NCI-H2171 treated with DMSO at 0.1 percent for 48 hours (cell line): ENCODE measurements at places on chromosomes 13 and 19.
A peak's percentile ranks its signal among the peaks of the same experiment; 100 is the strongest.

GRCh38 chr19:12278713-12279112, 16.0 kb downstream of the ZNF44 start:
- no peak for DNase-seq

- no peak for DNase-seq
Observed at GRCh38 chr19:57689750-57690149, 8.0 kb downstream of the ZNF551 start.

DNA sequence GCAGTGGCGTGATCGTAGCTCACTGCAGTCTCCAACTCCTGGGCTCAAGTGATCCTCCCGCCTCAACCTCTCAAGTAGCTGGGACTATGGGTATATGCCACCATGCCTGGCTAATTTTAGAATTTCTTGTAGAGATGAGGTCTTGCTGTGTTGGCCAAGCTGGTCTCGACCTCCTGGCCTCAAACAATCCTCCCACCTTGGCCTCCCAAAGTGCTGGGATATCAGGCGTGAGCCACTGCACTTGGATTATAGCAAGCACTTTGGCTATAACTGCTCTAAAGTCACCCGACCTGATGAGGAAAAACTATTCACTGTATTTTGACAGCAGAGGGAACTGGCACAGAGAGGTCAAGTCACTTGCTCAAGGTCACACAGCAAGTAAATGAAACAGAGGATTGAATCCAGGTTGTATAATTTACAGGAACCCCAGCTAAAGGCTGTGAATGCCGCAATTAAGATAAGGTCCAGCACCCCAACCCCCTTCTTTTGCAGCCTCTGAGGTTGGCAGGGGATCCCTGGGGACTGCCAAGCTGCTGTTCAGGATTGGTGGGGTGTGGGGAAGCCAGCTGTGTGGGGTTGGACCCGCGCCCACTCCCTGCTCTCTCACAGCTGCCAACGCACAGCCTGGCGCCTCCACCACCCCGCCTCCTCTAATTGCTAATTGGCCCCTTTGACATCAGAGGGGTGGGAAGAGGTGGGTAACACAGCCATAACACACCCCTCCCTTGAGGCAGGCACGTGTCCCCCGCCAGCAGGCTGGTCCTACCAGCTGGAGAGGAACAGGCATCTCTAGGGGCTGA, 6.0 kb downstream of the TMIGD2 start:
- peak; percentile 100 for DNase-seq

- no peak for DNase-seq
Observed at GRCh38 chr13:76481738-76482137, 404.5 kb downstream of the KCTD12 start.

DNA sequence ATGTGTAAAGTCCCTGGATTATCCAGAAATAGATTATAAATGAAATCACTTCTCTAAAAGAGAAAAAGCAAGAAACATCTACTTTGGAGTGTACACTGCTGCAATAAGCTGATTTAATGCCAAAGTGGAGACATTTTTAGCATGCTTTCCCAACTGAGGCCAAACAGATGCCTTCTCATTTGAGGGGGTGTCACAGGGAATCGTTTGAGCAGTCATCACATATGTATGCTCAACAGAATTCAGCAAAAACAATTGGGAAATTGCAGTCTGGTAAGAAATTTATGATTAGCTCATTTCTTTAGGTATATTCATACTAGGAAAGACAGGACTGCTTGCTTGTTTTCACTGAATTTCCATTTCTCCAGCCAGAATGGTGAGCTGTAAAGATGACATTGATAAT, 27.3 kb upstream of the TPP2 start:
- DNase-seq: no peak

DNA sequence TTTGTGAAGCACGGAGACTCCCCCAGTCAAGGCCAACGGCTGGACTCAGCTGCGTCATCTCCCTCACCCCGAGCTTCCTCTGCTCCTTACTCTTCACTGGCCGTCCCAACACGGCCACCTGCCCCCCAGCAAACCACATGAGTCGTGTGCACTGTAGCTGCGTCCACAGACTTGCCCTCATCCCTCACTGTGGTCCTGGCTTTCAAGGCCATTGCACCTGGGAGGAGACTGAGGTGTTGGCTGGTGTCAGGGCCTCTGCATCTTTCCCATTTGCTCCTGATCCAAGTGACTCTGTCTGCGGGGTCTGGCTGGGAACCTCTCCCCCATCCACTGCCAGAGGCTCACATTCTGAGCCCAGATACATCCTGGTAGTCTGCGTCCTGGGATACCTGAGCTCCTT, 11.5 kb downstream of the PLPP2 start:
- no peak for DNase-seq

DNA sequence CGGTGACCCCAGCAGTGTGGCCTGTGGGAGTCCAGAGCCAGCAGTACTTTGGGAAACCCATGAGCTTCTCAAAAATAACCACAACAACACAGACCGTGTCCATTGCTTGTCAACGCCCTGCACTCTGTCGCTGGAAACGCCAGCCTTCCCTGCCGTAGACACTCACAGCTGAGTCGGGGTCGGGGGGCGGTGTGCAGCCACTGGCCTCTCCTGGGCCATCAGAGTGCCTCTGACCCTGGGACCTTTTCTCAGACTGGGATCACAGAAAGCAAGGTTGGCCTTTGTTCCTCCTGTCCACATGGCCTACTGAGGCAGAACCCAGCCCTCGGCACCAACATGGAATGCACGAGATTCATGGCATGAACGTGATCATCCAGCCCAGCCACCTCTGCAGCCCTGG, 95.7 kb downstream of the TUBA3C start:
- no peak for DNase-seq

GRCh38 chr13:58025821-58026220, 394.3 kb downstream of the PCDH17 start:
- no peak for DNase-seq

- DNase-seq: peak; percentile 30
Observed at GRCh38 chr19:1312767-1313694, 27.4 kb downstream of the EFNA2 start.

DNA sequence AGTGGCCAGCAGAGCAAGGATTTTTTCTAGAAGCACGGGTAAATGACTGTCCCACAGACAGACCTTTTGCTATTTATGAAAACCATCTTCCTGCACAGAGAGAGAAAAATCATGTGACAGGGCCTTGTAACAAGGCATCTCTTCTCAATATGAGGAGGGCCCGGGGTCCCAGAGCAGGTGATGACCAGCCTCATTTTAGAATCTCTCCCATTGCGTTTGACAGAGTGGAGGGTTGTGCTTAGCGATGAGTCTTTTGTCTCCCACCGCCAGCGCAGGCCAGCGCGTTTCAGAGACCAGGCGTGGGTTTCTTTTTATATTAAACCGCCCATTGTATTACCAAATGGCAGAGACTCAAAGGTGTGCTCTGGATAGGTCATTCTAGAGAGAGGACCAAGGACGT, 97.4 kb upstream of the UBL3 start:
- DNase-seq: no peak

- DNase-seq: no peak
Observed at GRCh38 chr19:45463241-45463640, 4.6 kb upstream of the FOSB start.

- DNase-seq: no peak
Observed at GRCh38 chr19:38329651-38330050, 6.0 kb upstream of the CATSPERG start.

GRCh38 chr19:33205531-33206260, 11.6 kb downstream of the LRP3 start:
- DNase-seq: no peak

- DNase-seq: no peak
Observed at GRCh38 chr13:29143847-29144246, 323.7 kb downstream of the MTUS2 start.

DNA sequence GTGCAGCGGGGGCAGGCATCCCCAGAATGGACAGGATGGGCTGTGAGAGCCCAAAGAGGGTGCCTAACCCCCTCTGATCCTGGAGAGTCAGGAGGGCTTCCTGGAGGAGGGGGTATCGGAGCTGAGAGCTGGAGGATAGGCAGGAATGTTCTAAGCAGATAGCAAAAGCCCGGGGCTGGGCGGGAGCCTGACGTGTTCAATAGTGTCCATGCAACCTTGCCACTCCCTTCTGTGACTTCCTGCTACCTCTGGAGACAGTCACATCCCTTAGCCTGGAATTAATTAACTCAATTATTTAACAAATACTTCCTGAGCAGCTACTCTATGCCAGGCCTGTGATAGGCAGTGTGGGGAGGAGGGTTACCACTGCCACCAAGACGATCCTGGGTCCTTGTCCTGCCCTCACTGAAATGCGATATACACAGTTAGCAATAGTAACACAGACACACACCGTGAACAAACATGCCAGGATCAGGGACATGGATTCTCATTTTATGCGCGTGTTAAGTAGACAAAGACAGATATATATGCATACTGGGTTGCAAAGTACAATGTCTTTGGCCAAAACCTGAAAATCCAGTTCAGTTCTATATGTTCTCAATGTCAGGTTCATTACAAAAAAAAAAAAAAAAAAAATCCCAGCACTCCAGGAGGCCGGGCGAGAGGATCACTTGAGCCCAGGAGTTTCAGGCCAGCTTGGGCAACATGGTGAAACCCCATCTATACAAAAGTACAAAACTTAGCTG, 10.7 kb downstream of the AP2S1 start:
- no peak for DNase-seq

DNA sequence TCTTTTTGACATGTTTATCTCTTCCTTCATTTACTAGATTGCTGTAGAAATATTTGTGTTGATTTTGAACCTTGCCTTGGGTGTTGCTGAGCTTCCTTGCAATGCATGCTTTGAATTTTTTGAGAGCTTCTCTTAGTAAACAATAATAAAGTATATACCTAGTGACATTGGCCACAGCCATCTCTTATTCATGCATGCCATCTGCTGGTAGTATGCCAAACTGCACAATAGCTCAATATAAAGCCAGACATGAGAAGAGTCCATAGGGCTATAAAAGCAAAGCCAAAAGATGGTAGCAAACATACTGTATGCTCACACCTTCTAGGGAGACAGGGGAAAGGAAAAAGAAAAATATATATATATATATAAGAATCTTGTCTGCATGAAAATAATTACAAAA, 18.9 kb upstream of the ZSCAN5A start:
- peak; percentile 41 for DNase-seq

DNA sequence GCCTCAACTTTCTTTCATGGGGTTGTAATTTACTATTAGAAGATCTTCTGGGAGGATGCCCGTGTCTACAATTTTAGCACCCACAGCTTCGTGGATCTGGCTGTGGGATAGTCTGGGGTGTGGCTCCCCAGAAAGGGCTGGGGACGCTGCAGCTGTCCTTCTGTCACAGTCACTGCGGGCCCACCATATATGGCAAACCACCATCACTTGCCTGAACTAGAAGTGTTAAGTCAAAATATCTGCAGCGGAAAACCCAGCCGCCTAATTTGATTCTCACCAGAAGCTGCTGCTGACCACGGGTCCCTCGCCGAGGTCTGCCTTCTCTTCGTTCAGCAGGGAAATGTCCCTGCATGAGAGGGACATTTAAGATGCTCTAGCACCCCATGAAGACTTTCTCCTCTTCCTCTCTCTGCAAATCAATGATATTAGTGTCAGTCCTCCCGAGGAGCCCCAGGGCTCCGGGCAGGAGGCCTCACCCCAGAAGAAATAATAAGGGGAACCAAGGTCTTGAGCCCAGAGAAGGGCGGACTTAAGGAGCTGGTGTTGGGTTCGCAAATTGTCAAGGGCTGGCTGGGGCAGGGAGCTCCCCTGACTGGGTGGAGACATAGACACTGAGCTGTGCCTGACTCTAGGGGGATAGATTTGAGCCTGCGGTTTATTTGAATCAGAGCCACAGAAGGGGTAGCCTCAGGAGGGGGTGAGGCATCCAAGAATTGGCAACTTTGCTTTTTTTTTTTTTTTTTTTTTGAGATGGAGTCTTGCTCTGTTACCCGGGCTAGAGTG, 3.0 kb upstream of the MATK start:
- no peak for DNase-seq

DNA sequence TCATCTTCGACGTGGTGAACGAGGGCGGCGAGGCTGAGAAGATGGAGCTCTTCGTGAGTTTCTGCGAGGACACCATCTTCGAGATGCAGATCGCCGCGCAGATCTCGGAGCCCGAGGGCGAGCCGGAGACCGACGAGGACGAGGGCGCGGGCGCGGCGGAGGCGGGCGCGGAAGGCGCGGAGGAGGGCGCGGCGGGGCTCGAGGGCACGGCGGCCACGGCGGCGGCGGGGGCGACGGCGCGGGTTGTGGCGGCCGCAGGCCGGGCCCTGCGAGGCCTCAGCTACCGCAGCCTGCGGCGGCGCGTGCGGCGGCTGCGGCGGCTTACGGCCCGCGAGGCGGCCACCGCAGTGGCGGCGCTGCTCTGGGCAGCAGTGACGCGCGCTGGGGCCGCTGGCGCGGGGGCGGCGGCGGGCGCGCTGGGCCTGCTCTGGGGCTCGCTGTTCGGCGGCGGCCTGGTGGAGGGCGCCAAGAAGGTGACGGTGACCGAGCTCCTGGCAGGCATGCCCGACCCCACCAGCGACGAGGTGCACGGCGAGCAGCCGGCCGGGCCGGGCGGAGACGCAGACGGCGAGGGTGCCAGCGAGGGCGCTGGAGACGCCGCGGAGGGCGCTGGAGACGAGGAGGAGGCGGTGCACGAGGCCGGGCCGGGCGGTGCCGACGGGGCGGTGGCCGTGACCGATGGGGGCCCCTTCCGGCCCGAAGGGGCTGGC, 52.6 kb downstream of the MAP4K1 start:
- DNase-seq: no peak

DNA sequence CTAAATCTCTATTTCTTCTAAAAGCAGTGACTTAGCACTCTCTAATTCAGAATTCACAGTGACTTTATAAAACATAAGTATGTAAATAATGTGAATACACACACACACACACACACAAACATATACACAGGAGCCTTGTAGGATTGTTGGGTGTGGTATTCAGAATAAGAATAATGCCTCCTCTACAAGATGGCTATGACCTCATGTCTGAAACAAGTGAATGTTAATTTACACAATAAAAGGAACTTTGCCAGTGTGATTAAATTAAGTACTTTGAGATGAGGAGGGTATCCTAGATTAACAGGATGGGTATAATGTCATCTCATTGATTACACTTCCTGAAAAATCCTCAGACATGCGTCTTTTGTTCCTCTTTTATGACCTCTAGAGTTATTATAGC, 234.6 kb downstream of the SLITRK6 start:
- no peak for DNase-seq

DNA sequence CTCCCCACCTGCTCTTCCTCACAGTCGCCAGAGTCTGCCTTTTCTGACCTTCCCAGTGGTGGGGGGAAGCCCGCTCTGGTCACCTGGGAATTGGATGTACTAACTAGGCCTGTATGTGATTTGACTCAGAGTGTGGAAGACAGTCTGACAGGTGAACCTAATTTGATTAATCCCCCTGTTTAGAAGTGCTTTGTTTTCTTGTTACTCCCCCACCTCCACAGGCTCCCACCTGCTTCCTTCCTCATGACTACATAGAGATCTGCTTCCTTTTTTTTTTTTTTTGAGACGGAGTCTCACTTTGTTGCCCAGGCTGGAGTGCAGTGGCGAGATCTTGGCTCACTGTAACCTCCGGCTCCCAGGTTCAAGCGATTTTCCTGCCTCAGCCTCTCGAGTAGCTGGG, 44.0 kb downstream of the COG3 start:
- DNase-seq: no peak

DNA sequence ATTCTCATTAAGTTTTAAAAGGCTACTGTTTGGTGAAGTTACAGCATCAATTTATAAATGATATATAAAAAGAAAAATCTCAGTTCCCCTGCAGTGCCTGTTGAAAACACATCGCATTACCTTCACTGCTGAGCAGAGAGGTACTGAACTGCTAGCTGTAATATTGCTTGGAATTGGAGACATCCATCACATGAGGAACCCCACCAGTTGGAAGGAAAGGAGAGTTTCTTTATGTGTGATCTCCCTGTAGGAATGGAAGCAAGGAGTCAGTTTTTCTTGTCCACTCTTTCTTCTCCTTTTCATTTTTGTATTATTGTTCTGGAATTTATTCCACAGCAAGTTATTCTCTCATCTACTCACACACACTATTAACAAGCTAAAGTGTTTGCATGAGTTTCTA, 1586.0 kb upstream of the PRR20A start:
- DNase-seq: peak; percentile 75
